Activated CD4-positive, alpha-beta T cell treated with anti-CD3 and anti-CD28 coated beads for 4 hours (primary cell): ENCODE measurements at places on chromosomes 7 and 10.

GRCh38 chr7:66921396-66921917, 432 bp downstream of the TMEM248 start:
- peak; percentile 14 for DNase-seq

DNA sequence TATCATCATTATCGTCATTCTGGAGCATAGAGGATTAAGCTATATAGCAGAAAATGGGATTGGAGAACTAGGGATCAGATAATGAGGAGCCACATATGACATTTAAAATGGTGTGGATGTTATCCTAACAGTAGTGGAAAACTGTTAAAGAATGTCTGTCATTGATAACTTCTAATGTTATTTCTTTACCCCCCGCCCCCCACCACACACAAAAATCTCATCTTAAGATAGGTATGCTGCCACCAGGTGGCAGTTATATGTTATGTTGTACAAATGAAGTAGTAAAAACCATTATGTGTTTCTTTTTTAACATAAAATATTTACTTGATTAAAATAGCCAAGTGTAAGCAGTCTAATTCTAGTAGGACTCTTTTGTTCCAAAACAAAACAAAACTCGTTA, 13.0 kb downstream of the AKAP9 start:
- no peak for DNase-seq

- DNase-seq, result no peak
These were observed 98.0 kb downstream of the FAM107B start for GRCh38 chr10:14676732-14677131.

DNA sequence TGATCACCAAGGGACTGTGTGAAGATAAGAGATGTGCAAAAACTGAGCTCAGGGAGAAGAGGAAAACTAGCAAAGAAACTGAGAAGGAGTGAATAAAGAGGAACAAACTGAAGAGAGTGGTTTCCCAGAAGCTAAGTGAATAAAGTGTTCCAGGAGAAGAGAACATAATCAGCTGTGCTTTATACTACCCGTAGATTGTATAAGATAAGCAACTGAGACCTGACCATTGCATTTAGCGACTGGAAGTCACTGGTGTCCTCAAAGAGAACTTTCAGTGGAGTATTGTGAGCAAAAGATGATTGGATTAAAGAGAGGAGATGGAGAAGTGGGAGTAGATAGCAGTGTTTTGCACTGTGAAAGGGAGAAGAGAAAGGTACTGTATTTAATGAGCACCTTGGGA, 14.6 kb downstream of the PHTF2 start:
- no peak for DNase-seq

GRCh38 chr7:147586526-147586925, 1004.0 kb upstream of the C7orf33 start:
- DNase-seq, result no peak

DNA sequence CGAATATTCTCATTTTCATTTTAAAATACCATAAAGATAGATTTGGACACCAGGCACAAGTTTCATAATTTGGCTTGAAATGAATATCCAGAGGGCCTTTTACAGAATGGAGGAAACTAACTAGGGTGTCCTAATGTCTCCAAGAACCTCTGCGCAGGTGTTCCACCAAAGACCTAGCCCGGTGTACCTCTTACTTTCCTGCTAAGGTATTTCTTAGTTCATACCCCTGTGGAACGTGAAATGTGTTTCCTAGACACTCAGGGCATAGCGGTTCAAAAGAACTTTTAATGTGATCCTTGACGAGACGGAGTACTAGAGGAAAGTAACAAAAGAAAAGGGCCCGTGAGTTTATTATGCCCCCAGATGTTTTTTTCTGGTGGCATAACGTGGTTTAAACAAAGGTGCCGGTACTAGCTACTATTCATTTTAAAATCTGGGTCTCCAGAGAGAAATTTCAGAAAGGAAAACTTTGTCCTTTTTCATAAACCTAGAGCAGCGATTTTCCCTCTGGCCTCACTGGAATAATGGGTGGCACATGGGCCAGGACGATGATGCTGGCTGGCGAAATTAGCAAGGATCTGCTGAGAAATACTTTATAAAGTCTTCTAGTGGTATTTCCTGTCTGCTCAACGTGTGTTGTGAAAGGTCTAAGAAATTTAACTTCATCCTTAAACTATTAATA, 1.4 kb downstream of the APBB1IP start:
- DNase-seq, result no peak

DNA sequence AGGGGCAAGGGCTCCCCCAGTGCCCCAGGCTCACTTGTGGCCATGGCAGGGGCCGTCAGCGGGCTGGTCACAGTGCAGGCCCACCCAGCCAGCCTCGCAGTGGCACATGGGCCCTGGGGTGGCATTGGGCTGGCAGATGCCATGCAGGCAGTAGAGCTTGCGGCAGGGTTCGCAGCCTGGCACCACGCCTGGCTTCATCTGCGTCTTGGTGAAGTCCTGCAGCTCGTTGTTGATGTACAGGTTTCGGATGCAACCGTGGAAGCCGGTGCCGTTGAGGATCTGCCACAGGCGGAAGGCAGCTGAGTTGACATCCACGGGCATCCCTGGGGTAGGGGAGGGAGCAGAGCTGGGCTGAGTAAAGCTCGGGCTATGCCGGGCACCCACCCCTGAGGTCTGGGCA, 170.6 kb downstream of the LCOR start:
- DNase-seq, result no peak

DNA sequence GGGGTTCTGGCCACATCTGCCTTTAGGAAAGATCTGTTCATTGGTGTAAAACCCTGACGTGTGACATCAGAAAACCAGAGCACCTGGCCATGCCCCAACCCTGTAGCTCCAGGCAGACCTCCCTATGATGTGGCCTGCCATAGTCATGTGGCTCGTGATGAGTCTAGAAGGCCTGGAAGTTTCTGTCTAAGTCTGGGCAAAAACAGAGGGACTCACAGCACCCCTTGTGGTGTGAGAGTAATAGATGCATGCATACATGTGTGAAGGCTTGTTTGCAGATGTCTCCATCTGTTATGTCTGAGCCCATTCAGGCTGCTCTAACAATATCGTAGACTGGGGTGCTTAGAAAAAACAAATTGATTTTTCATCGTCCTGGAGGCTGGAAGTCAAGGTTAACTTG, 309.3 kb downstream of the PAXIP1 start:
- no peak for DNase-seq

- no peak for DNase-seq
These were observed 740 bp downstream of the ANXA7 start for GRCh38 chr10:73413108-73413527.

GRCh38 chr10:114815791-114816190, 5.8 kb upstream of the FHIP2A start:
- no peak for DNase-seq

DNA sequence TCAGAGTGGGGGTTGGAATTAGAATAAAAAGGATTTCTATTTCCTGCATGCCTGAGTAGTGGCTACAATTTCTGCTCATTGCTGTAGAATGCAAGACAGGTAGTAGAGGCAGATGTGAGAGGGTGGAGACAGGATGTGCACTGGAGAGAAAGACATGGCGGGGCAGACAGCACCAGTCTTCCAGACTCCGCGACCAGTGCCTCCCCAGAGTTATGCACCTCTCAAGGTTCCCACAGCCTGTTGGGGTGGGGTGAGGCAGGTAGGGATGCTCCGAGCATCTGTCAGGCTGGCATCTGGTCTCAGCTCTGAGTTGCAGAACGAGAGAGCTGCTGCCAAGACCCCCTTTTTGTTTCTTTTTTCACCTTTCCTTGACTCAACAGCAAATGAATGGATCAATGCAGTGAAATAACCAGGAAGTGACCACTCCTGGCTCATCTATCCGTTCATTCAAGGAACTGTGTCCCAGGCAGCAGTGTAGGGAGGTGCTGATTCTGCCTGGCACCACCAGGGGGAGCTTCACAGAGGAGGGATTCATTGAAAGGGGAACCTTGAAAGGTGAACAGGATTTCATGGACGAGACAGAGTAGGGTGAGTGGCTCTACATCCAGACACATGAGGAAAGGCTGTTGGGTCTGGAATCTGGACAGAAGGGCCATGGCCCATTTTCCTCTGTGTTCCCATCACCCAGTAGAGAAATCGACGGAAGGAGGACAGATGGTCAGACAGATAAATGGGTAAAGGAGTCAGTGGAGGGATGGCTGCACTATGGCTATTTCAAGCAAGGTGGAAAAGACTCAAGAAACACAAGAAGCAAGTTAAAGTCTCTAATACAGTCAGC, 17.2 kb upstream of the SLC18A3 start:
- peak; percentile 47 for DNase-seq

- no peak for DNase-seq
These were observed 108.5 kb downstream of the HOXA1 start for GRCh38 chr7:26987338-26987737.

- DNase-seq, result no peak
These were observed 1.5 kb downstream of the GIMAP4 start for GRCh38 chr7:150568714-150569113.
